Left lung (tissue), 14 donors: ENCODE measurements at places on chromosomes 2 and 18. TPM values are rescaled to one million over a fixed set of nuclear protein-coding genes. Genes with fewer than 3 reads are reported as not detected.

VWC2L gene
- total RNA-seq = not detected

HOXD9 gene
- 1.1 TPM for total RNA-seq

PLEKHA3 gene
- total RNA-seq = 30.3 TPM

GCKR gene
- not detected for total RNA-seq

ACADL gene
- 32.9 TPM for total RNA-seq

RPRM gene
- total RNA-seq = 0.50 TPM
